Bronchus fibroblast of lung (primary cell): ENCODE measurements at places on chromosomes 1 and 21. TPM values are rescaled to one million over a fixed set of nuclear protein-coding genes. Genes with fewer than 3 reads are reported as not detected.

PDPN gene
- total RNA-seq, result 1.3 and 1.8 TPM in 2 replicates

TNFSF18 gene
- 0.50 and 0.74 TPM in 2 replicates for total RNA-seq

PRDM16 gene
- 0.17 and 0.45 TPM in 2 replicates for total RNA-seq

TRIM67 gene
- not detected in 2 replicates for total RNA-seq

FMO3 gene
- 0.67 and 0.74 TPM in 2 replicates for total RNA-seq

SLAMF1 gene
- not detected in 2 replicates for total RNA-seq

CTH gene
- total RNA-seq, result 9.2 TPM in 2 replicates
